ENCODE measurements at places on chromosomes 6 and 20.

DNA sequence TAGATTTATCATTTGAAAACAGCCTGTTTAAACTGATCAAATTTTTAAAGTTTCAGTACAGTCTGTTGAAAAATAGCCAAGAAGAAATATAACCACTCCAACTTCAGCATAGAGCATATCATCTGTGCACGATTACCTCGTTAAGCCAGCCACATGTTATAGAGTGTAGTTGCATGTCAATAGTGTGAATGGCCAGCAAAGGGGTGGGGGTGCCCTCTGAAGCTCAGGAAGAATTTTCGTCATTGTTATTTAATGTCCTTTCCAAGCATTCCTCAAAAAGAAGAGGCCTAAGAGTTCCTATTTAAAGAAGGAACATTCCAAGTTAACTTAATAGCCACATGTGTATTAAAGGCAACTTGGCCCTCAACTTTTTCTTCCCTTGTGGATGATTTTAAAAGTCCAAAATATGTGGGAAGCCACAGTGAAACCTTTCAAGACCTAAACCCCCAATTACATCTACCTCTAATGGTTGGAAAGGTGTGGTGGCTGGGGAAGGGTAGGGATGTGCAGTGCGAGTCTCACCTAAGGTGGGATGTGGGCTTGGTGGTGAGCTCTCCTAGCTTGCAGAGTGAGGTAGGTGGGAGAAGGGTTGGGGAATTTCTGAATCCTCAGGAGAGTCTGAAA lies 1.8 kb upstream of the CCN2 start:
- DNase-seq: no peak

DNA sequence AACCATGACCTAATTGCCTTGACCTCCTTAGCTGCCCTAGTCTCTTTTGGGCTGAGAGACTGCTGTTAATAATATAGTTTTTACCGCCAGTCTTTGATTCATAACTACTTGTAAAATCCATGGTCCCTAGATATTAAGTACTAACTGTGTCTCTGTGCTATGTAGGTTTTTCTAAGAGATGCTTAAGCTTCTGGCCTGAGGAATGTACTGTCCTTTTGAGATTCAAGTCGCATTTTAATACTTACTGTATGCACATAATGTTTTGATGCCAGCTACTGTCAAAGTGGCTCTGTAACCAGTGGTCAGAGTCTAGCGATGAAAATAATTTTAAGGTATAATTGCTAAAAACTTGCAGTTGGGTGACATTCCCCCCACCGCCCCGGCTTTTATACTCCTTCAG lies 2.1 kb downstream of the AKAP12 start:
- DNase-seq: peak; percentile 53

DNA sequence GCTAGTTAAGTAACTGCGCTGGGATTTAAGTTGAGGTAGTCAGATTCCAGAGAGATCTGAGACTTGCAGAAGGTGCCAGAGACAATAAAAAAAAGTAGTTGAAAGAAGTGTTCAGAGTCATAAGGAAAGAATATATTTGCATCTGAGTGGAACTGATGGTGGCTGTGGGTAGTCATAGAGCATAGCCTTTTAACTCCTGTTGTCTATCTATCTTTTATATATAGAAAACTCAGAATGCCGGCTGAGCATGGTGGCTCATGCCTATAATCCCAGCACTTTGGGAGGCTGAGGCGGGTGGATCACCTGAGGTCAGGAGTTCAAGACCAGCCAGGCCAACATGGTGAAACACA lies 62.0 kb downstream of the CARMIL1 start:
- no peak for DNase-seq

DNA sequence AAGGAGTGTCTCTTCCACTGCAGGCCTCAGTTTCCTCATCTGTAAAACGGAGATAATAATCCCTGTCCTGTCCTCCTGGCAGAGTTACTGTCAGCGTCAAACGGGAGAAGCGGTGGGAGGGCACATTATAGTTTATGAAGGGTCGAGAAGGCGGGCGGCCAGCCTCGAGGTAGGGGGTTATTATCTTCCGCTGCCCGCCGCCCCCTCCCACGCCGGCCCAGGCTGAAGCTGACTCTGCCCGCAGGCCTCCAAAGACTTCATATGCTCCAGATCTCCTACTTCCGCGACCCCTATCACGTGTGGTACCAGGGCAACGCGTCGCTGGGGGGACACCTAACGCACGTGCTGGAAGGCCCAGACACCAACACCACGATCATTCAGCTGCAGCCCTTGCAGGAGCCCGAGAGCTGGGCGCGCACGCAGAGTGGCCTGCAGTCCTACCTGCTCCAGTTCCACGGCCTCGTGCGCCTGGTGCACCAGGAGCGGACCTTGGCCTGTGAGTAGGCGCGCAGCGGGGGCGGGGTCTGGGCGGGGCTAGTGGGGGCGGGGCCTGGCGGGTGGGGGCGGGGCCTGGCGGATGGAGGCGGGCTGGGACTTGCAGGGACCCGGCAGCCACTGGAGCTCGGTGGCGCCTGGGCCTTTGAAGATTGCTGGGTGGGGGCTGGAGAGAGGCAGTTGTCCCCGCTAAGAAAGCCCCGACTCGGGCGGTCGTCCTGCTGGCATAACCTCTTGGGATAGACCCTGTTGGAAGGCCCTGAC lies 2.8 kb downstream of the PROCR start:
- DNase-seq: peak; percentile 80

DNA sequence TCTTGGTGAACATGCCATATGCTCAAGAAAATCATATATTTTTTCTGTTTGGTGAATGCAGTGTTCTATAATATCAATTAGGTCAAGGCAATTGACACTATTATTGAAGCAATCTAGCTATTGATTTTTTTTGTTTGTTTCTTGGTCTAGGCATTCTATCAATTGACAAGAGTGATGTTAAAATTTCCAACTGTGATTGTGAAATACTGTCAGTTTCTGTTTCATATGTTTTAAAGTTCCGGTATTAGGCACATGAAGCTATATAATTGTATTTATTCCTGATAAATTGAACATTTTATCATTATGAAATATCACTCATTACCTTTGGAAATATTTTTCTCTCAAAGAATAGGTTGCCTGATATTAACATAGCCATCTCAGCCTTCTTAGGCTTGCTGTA lies 653.4 kb downstream of the HDGFL1 start:
- DNase-seq: no peak

GRCh38 chr20:33790566-33790965 lies 20.6 kb upstream of the CHMP4B start:
- peak; percentile 23 for DNase-seq

DNA sequence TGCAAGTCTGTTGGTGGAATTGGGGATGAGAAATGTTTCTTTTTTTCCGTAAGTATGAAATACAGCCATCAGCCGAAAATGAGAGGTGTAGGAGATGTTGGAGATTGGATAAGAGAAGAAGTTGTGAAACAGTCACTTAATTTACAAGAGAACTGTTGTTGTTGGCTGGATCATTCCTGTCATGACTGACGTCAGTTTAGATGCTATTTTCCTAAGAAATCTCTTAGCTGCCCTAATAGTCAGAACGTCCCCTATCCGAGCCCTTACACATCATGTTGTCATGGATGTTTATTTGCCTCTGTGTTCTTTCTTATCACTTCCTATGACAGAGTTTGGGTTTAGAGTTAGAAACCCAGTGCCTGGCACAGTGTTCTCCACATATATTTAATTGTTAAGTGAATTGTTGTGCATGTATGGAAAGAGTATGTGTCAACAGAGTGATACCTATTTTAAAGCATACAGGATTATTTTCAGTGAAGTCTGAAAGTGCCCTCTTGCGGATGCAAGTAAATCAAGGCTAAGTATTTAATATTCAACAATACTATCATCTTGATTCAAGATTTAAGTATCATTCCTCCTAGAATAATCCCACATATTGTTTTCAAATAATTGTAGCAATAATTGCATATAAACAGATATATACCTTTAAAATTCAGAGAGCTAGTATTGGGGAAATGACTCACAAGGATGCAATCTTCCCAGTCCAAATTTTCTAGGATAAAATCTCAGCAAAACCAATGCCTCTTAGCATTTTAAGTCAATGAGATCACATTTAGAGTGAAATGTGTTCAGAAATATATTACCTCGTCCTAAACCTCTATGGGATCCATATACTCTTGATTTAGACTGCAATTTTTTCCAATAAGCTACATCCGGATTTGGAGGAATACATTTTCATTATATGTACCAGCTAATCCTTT lies 309.9 kb upstream of the NOX3 start:
- no peak for DNase-seq

- peak; percentile 88 for DNase-seq
These were observed 83.1 kb downstream of the MRPL14 start for GRCh38 chr6:44044154-44044539.

GRCh38 chr6:166784691-166785090 lies 157.6 kb upstream of the RPS6KA2 start:
- no peak for DNase-seq

GRCh38 chr20:63957004-63957689 lies 931 bp upstream of the UCKL1 start:
- peak; percentile 98 for DNase-seq

- peak; percentile 93 for DNase-seq
These were observed 43.3 kb downstream of the PPARD start for GRCh38 chr6:35385457-35386202.

Data from osteoblast (primary cell).